ENCODE measurements at places on chromosomes 3 and 15.
A peak's percentile ranks its signal among the peaks of the same experiment; 100 is the strongest.

DNA sequence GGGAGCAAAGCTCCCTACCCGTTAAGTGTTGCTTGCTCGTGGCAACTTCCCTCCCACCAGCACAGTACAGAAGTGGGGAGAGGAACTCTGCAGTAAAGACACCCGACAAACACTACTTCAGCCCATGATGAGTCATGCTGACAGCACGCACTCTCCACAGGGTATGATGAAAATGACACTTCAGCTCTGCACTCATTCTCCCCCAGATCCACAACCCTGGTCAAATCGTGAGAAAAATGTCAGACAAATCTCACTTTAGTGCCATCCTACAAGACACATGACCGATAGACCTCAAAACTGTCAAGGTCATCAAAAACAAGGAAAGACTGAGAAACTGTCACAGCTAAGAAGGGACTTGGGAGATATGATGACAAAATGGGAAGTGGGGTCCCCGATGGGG, 278.9 kb downstream of the OCA2 start:
- no peak for DNase-seq

DNA sequence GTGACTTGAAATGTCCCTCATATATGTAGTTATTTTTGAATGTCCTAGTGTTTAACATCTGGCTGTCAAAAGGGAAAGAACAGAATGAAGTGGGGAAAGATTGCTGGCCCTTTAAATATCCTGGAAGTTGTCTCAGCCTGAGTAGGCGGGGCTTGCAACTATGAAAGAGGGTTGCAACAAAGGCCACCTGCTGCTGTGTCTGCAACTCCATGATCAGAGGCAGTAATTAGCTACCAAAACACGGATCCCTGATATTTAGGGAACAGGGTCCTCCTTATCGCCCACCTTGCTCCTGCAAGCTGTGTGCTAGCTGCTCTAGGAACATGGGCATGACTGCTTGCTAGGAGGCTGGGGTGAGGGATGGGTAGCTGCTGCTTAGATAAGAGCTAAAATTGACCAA, 100.2 kb upstream of the CFAP20DC start:
- no peak for DNase-seq

- DNase-seq, result no peak
These were observed 67.6 kb upstream of the CTDSPL start for GRCh38 chr3:37793889-37794591.

GRCh38 chr3:36924744-36925521, 19.9 kb downstream of the TRANK1 start:
- DNase-seq, result no peak

DNA sequence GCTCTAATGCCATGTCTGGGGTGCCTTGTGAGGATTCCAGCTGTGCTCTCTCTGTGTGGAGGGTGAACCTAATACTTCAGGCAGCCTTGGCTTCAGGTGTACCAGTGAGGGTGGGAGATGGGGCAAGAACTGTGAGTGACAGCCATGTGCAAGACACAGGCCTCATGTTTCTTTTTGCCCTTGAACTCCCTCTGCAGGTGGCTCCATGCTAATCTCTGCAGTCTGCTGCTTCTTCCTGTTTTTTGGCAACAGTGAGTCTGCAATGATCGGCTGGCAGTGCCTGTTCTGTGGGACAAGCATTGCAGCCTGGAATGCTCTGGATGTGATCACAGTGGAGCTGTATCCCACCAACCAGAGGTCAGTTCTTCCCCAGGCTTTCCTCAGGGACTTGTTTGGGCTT, 189.3 kb downstream of the SV2B start:
- no peak for DNase-seq

- no peak for DNase-seq
These were observed 922 bp downstream of the RAB11A start for GRCh38 chr15:65869954-65870871.

- no peak for DNase-seq
These were observed 496.6 kb downstream of the FHIT start for GRCh38 chr3:60754617-60755016.

GRCh38 chr3:57982561-57983243, 25.5 kb upstream of the FLNB start:
- DNase-seq, result no peak

DNA sequence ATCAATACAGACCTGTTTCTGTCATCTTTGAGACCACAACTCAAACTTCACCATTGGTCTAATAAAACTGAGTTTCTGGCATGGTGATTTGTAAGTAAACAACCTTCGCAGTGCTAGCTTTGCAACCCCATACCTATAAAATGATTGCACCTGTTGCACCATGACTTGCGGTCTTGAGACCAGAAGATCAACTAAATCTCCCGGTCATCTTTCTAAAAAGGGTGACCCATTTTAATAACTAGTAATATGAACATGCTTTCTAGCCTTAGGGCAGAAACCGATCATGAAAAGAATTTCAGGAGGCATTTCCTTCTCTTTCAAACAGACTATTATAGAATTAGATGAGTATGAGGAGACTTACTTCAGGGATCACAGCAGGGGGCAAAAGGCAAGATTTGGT, 151.9 kb upstream of the ZNF385D start:
- DNase-seq, result no peak

DNA sequence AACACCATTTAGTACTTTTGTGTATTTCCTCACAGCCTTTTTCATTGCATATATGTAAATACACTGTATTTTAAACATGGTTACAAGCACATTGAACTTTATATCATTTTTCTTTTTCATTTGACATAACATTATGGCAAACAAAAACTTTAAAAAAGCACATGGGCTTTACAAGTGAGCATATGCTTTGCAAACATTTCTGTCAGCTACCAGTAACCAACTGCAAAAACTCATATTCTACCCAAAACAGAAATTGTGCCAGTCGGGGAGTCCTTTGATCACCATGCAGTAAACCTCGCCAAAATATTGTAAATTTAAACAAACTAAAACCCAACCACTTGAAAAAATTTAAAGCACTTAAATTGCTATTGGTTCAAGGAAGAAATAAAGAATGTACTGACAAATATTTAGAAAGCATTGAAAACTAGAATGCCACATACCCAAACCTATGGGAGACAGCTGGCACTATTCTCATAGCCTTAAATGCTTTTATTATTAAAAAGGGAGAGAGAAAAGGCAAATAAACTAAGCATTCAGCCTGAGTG, 24.4 kb downstream of the ZNF710 start:
- DNase-seq, result no peak

- no peak for DNase-seq
These were observed 400.8 kb upstream of the PPP2R3A start for GRCh38 chr3:135564696-135565095.

DNA sequence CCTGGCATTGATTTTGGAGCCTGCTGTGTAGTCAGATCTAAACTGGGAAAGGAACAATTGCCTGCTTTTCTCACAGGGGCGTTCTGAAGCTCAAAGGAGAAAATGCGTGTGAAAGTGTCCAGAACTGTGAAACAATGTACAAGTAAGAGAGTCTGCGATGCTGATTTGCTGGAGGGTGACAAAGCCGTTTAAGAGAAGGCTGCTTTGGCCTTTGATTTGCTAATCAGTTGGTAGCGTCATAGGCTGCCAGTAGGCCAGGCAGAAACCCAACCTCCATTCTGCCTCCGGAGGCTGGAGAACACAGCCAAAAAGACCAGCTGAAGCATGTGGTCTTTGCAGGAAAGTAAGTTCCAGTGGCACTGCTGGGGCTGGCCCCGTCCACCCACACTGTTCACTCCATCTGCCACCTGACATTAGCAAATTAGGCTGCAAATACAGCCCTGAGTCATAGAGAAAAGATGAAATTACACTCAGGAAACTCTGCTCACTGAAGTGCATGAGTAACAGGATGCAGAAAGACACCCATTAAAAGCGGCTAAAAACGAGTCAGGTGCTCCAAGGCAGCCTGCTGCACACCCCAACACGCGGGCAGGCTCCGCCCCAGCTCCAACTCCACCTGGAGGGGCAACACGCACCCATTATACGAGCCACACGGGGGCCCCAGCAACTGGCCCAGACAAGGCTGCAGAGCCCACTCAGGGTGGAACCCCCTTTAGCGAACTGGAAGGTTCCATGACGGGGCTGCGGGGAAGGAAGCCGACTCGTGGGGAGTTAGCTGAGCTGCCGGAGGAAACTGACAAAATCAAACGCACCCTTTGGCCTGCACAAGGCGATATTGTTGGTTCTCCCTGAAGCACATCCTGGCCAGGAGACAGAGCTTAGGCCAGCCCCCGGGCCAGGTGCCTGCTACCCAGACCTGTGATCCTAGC, 31.6 kb downstream of the ZDHHC19 start:
- DNase-seq, result peak; percentile 71

DNA sequence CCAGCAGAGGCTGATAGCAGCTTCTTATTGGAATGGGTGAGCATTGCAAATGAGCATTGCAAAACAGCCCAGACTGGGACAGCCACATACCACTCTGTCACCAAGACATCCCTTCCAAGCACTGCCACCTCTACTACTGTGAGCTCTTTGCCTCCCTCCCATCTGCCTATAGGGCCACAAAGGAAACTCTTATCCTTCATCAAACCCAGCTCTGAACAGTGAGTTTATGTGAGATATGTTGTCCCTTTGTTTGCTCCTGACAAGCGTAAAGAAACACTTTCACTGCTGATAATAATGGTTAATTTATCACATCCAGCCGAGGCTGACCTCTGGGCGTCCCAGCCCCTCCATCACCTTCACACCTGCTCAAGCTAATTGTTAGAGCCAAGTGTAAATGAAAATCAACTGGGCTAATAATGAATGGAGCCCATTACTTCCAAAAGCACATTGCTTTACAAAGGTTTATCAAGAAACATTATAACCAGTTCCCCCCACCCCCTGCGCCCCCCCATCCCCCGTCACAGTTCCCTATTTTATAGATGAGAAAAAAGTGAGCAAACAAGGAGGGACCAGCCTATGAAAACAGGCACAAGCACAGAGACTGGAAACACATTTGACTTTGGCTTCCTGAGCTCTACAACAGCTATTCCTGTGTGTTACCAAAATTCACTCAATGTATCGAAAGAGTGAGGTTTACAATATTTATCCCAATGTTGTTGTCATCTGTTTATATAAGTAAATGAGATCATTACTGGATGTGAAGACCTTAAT, 146.3 kb downstream of the ANXA2 start:
- no peak for DNase-seq

DNA sequence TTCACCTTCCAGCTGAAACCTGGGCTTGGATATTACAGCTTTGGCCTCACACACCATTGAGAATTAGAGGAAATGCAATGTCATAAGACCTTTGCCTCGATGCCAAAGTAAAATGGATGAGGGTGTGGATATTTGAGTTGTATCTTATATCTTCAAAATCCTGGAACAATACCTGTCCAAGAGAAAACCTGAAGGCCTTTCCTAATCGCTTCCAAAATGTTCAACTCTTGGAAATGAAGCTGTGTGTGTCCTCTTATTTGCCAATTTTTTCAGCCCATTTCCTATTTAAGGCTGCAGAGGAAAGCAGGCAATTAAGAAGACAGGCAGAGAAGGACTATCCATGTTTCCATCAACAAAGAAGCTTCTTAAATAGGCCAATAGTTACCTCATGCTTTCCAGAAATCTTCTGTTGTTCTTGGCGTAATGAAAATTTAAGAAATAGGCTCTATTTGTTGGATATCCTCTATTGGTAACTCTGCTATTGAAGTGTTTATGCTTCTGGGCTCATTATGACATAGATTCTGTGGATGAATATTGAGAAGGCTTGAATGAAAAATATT, 99.5 kb upstream of the ZBTB20 start:
- DNase-seq, result no peak

GRCh38 chr3:158552124-158552523, 18.9 kb upstream of the MLF1 start:
- DNase-seq, result no peak

GRCh38 chr3:114299421-114299820, 5.6 kb downstream of the TIGIT start:
- no peak for DNase-seq

GRCh38 chr15:60584355-60584998, 105.5 kb upstream of the ICE2 start:
- no peak for DNase-seq

- DNase-seq, result no peak
These were observed 334.8 kb downstream of the LPP start for GRCh38 chr3:188488801-188489200.

DNA sequence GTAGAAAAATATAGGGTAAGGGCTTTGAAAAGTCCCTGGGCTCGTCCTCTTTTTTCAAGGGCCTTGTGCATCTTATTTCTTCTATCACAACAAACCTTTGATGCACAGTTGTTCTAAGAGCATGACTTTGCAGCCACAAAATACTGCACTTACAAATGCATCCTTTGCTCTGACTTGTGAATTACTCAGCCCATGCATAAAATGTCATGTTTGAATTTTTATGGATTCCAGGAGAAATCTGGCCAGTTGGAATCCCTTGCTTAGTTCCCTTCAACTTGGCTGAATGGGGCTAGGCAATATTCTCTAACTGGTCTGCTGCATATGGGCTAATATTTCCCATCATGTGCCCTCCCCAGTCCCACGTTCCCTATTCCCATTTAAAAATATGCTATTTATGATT, 523.9 kb upstream of the RGMA start:
- DNase-seq, result no peak

- DNase-seq, result no peak
These were observed 50.5 kb upstream of the KCNMB2 start for GRCh38 chr3:178485756-178486155.

- no peak for DNase-seq
These were observed 14.9 kb upstream of the PSTPIP1 start for GRCh38 chr15:76979996-76980520.

- DNase-seq, result no peak
These were observed 41.5 kb downstream of the TBC1D2B start for GRCh38 chr15:78035861-78036476.

DNA sequence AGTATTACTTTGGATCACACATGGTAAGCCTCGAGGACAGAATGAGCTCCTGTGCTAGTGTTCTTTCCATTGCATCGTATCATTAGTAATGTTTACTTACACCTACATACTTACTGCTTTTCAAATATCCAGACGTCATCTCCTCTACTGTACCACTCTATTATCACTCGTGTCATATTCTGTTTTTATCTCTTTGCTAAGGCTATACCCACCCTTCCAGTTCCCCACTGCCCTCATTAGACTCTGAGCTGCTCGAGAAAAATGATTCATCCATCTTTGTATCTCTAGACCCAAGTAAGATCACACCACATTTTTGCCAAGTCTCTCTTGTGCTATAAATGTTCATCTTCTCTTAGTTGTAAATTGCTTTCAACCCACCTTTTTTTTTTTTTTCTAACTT, 245.7 kb downstream of the TIGIT start:
- no peak for DNase-seq

GRCh38 chr3:5826467-5826866, 639.0 kb downstream of the EDEM1 start:
- no peak for DNase-seq

GRCh38 chr3:100333970-100334487, 528 bp upstream of the NIT2 start:
- no peak for DNase-seq

- no peak for DNase-seq
These were observed 929.7 kb upstream of the CFAP20DC start for GRCh38 chr3:59979542-59979941.

GRCh38 chr3:152910211-152910610, 75.3 kb downstream of the P2RY1 start:
- DNase-seq, result no peak

- no peak for DNase-seq
These were observed 237.7 kb upstream of the WNT5A start for GRCh38 chr3:55724821-55725220.

GRCh38 chr15:75705854-75706681, 6.6 kb downstream of the CSPG4 start:
- DNase-seq, result no peak

Data from GM19239 (cell line).